ENCODE measurements at places on chromosomes 6 and 20.

GRCh38 chr6:13813026-13813425 lies 1.3 kb downstream of the MCUR1 start:
- no peak for DNase-seq

GRCh38 chr20:13953227-13953626 lies 37.2 kb downstream of the SEL1L2 start:
- DNase-seq = no peak

DNA sequence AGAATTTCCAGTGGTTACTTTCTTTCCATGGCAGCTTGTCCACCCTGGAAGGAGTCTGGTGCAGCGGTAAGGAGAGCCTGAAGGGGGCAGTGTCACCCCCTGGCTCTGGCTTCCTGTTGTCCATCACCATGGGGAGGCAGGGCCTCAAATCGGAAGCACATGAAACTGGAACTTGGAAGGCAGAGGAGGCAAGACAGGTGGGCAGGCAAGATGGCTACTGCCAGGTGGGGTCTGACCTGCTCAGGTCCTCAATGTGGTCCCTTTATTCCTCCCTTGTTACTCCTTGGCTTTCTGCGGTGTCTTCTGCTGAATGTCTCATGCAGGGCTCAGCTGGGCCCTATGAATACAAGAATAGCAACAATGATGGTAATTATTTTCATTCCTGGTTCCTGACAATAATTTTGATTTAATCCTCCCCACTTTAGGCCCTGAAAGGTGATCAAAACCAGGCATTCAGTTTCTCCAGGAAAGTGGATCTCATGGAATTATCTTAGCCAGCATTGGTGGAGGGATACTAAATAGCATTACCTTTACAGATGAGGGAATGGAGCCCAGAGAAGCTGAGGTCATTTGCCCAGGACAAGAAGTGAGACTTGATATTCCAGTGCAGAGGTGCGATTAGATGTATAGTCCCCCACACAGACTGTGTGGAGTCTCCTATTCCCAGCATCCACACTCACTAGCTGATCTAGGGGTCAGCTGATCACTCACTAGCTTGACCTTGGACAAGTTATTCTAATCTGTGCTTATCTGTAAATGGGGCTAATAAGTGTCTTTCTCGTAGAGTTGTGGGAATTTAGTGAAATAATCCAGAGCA lies 17.6 kb upstream of the SNAI1 start:
- DNase-seq = no peak

DNA sequence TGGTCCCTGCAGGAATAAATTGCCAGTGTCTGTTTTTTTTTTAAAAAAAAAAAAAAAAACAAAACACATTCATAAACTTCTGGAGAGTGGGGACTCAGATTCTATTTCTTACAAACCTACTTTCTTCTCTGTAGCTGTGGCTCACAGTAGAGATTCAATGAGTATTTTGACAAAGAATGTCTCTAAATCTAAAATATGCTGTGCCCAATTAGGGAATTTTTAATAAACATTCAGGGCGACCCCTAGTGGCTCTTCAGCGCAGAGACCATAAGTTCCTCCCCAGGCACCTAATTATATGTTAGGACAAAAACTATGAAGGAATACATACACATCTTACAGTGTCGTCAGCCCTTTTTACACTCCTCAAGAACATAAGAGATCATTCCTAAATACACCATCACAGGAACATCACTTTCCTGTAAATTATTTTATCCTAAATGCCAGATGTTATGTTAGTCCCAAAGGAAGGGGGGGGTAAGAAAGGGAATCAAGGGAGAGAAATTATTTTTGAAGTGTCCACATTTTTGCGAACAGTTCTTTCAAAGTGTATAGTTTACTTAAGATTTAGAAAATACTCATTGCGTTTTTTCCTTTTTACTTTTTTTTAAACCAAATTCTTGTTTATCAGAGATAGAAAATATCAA lies 21.8 kb upstream of the NAA20 start:
- no peak for DNase-seq

DNA sequence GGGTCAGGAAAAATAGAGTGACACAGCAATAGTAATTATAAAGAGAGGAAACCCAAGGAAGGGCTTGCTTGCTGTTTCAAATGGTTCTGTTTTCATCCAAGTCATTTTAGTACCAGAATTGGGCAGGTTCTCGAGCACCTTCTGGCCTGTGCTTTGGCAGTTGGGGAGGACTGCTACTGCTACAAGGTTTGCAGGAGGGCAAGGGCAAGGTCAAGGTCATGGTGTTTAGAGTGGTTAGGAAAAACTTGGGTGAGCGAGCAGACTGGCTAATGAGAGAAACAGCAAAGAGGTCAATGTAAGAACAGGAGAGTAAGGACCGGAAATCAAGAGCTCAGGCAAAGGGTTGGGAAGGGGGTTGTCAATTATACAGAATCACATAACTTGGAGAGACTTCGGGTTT lies 164.5 kb downstream of the CDK19 start:
- DNase-seq = no peak

GRCh38 chr6:123150076-123150475 lies 154.0 kb downstream of the CLVS2 start:
- DNase-seq = no peak

DNA sequence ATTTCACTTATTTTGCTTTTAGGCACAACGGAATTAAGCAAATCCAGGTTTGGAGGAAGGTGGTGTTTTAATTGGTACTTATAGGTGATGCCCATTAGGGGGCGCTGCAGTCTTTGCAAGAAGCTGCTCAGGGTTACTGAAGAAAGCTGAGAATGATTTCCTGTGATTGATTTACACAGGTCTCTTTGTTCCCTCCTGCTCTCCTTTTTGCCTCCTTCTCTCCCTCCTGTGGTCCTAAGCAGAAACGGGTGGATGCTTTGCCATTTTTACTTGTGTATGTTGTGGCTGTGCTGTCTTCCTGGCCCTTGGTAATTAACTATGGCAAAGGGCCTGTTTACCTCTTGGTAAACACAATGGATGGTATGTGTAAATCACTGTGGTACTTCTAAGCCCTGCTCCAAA lies 97.8 kb downstream of the ANKS1A start:
- peak; percentile 80 for DNase-seq

- no peak for DNase-seq
Observed at GRCh38 chr6:15819226-15819625, 156.4 kb upstream of the DTNBP1 start.

- DNase-seq = no peak
Observed at GRCh38 chr6:133764754-133765208, 124.1 kb upstream of the TCF21 start.

GRCh38 chr6:12331951-12332749 lies 42.0 kb downstream of the EDN1 start:
- DNase-seq = no peak

GRCh38 chr20:12318043-12318442 lies 400.4 kb downstream of the BTBD3 start:
- DNase-seq = no peak

- no peak for DNase-seq
Observed at GRCh38 chr6:53934023-53934422, 139.2 kb downstream of the LRRC1 start.

- DNase-seq = peak; percentile 83
Observed at GRCh38 chr6:3990692-3991491, 88.0 kb downstream of the FAM217A start.

GRCh38 chr6:26478100-26478984 lies 20.6 kb downstream of the BTN2A1 start:
- DNase-seq = no peak

- no peak for DNase-seq
Observed at GRCh38 chr20:6750438-6750837, 17.0 kb upstream of the BMP2 start.

GRCh38 chr20:59051666-59052185 lies 9.1 kb upstream of the PRELID3B start:
- DNase-seq = no peak

- DNase-seq = no peak
Observed at GRCh38 chr6:166782520-166782919, 155.5 kb upstream of the RPS6KA2 start.

- no peak for DNase-seq
Observed at GRCh38 chr6:98833057-98833306, 1.4 kb upstream of the POU3F2 start.

- no peak for DNase-seq
Observed at GRCh38 chr6:36459501-36459900, 16.7 kb downstream of the KCTD20 start.

- peak; percentile 91 for DNase-seq
Observed at GRCh38 chr6:134002821-134003220, 49.6 kb downstream of the SLC2A12 start.

DNA sequence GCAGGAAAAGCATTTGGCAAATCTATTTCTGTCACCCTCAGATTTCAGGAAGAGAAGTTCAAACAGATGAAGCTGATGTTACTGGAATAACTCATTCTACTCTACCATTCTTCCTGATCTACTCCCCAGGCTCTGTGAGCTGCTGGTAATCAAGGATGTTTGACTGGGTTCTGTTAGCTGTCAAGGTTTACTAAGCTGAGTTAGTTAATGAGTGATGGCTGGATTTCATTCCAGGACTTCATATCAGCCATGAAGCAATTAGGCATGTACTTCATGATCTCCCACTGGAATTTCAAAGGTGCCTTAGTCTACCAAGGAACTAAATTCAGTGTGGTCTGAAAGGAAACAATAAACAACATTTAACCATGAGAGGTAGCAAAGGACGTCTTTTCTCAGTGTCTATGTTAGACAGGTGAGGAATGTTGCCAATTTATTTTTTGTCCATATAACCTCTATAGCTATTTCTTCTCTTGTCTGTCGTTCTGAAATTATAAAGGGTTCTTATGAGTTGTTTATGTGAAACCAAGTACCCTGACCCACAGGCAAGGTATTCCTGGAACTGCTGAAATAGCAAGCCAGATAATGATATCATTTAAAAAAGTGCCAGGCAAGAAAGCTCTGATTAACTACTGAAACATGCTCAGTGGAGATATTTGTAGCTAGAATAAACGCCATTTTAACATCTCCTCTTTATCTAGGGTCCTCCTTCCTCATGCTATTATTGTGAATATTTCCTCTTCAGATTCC lies 112.9 kb downstream of the BACH2 start:
- no peak for DNase-seq

DNA sequence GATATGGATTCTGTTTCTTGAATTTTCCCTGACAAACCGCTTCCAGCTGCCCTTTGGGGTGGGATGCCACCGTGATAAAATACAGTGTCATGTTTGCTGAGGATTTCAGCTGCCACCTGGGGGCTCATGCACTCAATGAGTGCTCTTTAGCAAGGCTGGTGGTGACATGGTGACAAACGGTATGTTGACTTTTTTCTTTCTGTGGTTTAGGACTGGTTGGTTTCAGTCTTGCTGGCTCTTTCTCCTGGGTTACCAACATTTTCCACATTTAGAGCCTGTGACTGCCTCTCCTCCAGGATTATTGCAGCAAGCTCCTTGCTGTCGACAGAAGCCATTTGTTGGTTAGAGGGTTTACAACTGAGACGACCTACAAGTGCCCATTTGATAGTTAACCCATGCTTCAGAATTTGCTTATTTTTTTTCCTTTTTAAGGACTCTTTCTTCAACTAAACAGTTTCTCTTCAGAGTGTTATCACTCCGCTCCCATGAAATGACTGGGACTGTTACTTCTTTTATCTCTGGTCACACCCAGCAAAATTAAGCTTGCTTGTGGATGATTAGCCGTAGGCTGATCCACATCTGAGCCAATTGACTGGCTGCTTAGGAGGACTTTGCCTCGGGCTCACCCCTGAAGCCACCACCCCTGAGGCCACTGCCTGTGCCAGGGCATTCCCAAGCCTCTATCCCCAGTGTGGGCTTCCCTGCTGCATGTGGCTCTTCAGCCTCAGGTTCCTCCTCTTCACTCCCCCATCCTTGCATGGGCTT lies 48.4 kb upstream of the CDYL start:
- DNase-seq = no peak

- no peak for DNase-seq
Observed at GRCh38 chr20:10519361-10520046, 84.4 kb downstream of the SLX4IP start.

DNA sequence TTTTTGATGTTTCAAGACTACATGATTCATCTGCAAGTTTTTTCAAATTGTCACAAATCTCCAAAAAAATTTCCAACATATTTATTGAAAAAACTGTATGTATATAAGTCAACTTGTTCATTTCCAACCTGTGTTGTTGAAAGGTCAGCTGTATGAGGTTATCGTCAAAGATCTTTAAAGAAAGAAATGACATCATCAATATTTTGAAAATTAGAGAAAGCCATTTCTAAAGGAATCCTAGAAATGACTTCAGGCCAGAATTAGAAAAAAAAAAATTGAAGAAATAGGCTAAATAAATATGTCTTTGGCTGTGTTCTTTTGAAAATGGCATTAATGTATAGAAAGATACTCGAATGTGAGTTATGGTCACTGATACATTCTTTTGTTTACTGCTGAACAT lies 6.8 kb downstream of the RNF146 start:
- no peak for DNase-seq

DNA sequence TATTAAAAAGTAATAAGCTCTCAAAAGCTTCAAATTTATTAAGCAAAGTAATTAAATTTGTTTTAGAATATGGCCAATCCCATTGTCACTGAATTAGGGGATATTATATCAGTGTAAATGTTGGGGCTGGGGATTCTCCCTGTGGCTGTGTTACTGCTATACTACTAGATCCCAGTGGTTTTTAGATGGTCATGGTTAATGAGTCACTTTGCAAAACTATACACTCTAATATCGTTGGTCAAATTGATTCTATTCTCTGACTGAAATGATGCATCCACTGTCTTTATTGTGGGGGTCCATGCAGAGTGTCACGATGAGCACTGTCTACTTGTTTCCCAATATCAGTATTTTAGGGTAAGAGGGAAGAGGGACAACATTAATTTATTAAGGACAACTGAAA lies 336.9 kb upstream of the PREP start:
- no peak for DNase-seq

GRCh38 chr6:45486736-45487135 lies 109.0 kb upstream of the SUPT3H start:
- DNase-seq = no peak

DNA sequence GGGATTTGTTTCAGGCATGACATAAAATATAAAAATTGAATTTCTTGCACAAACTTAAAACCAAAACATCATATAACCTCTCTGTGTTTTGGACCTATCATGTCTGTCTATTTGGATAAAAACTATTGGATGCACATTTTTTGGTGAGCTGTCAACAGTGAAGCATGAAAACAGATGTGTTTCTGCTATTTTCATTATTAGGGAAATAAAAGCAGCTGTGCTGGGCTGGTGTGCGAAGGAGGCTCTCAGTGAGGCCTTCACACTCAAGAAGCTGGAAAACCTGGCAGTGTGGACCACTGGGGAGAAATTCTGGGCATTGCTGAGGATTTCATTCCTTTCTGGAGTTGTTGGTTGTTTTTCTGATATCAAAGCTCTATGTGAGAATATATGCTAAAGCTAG lies 395.3 kb downstream of the GJA1 start:
- no peak for DNase-seq

GRCh38 chr20:535958-536357 lies 7.6 kb downstream of the CSNK2A1 start:
- no peak for DNase-seq
